ENCODE measurements at places on chromosomes 6 and 20. TPM values are rescaled to one million over a fixed set of nuclear protein-coding genes. Genes with fewer than 3 reads are reported as not detected.
A peak's percentile ranks its signal among the peaks of the same experiment; 100 is the strongest.

DNA sequence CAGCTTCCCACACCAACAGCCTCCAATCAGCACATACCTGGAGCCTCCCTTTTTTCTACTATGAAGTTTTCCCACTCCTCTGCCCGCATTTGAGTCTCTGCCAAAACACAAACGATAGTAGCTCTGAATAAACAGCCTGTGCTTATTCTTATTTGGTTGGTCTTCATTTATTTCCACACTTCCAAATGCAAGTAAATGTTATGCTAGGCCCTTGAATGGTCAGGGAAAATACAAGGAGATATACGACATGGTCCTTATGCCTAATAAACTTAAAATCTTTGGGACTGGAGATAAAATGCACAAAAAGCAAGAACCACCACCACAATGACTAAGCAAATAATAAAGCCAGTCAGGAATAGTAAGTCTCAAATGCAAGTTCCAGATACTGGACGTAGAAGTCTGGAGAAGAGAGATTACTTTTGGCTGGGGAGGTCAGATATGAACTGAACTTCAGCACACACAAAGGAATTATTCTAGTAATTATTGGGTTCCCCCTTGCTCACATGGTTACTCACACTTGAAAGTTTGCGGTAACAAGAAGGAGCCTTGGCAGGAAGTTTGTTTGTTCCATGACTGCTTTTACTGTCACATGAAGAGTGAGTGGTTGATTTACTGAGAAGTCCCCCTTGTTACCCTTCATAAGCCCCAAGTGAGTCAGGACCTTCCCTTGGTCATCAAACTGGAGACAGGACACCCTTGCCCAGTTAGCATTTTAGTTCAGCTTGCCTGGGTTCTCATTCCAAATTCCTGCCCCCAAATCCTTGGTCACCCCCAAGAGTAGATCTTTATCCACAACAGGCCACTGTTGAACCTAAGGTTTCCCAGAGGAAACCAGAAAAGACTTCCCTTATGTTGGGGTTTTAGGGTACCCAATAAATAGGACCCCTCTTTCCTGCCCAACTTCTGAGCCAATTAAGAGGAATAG lies 511.2 kb upstream of the JARID2 start:
- peaks cover 15% of the 10 kb centered on the region for H3K36me3 ChIP-seq
- peak overlapping the region; percentile 56 for H3K4me3 ChIP-seq
- DNase-seq = peak; percentile 67
- no peaks in the 10 kb centered on the region for H3K27me3 ChIP-seq

The RARS2 gene
- 17.4 TPM for total RNA-seq

The NUDT3 gene
- 15.2 TPM for total RNA-seq

DNA sequence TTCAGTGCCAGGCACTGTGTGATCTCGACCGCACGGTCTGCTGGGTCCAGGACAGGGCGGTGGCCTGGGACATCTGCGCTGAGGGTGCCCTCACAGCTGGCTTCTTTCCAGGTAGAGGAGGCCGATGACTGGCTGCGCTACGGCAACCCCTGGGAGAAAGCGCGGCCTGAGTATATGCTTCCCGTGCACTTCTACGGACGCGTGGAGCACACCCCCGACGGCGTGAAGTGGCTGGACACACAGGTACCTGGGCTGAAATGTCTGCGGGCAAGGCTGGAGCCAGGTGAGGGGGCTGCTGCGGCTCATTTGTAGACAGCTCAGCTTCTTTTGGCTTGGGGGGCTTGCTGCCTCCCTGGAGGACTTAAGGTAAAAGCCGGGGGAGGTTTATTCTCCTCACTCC lies 26.6 kb downstream of the PYGB start:
- no peak overlapping the region for H3K4me3 ChIP-seq
- H3K27ac ChIP-seq = no peak overlapping the region
- H3K36me3 ChIP-seq = peaks cover 26% of the 10 kb centered on the region
- no peaks in the 10 kb centered on the region for H3K27me3 ChIP-seq

GRCh38 chr6:37860226-37860839 lies 40.8 kb downstream of the ZFAND3 start:
- peak; percentile 24 for DNase-seq
- H3K27me3 ChIP-seq = no peaks in the 10 kb centered on the region
- H3K4me1 ChIP-seq = peaks cover 62% of the 10 kb centered on the region
- no peak overlapping the region for H3K4me3 ChIP-seq
- no peak overlapping the region for H3K27ac ChIP-seq

- no peak for DNase-seq
- H3K4me1 ChIP-seq = no peaks in the 10 kb centered on the region
- H3K4me3 ChIP-seq = no peak overlapping the region
- no peak overlapping the region for H3K27ac ChIP-seq
- no peaks in the 10 kb centered on the region for H3K36me3 ChIP-seq
- H3K27me3 ChIP-seq = peaks cover 1% of the 10 kb centered on the region
Observed at GRCh38 chr6:133396233-133396983, 155.3 kb downstream of the EYA4 start.

The PTPRK gene
- 8.9 TPM for total RNA-seq

DNA sequence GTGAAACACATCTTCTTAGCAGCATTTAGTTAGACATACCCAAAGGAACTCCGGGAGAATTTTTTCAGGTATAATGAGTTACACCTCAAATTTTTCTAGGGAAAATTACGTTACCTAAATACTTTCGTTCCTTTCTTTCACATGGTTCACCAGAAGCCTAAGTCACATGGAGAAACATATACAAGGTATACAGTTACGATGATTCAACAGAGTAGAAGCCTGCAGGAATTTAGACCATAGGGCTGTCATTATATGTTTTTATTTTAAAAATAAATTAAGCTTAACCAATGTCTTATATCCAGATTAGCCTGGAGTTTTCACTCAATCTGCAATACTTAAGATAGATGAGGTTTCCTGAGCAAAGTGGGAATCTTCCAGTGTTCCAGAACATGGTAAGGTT lies 549.5 kb upstream of the JARID2 start:
- no peaks in the 10 kb centered on the region for H3K36me3 ChIP-seq
- peaks cover 4% of the 10 kb centered on the region for H3K27me3 ChIP-seq
- H3K4me3 ChIP-seq = no peak overlapping the region
- DNase-seq = no peak
- no peak overlapping the region for H3K27ac ChIP-seq

DNA sequence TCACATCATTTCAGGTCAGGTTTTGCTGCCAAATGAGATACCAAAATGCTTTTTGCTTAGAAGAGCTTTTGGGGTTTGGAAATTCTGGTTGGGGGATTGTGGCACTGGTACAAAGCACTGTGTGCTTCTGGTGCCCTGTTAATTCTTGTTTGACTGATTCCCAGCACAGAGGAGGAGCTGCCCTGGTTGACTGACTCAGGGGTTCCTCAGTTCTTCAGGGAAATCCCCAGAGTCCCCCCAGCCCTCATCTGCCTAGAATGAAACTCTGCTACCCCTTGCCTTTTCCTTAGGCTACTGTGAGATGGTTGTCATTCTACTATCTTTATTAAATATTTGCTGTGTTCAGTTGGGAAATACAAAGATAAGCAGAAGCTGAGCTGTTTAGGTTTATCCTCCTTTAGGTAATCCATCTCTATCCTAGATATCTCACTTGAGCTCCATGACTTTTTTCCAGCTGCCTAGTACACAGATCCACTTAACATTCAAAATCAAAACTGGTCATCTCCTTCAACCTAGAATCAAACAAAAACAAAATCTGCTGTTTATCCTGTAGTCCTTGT lies 24.9 kb upstream of the TSPYL1 start:
- peaks cover 2% of the 10 kb centered on the region for H3K4me1 ChIP-seq
- no peaks in the 10 kb centered on the region for H3K36me3 ChIP-seq
- no peak for DNase-seq
- no peak overlapping the region for H3K27ac ChIP-seq
- H3K27me3 ChIP-seq = no peaks in the 10 kb centered on the region

DNA sequence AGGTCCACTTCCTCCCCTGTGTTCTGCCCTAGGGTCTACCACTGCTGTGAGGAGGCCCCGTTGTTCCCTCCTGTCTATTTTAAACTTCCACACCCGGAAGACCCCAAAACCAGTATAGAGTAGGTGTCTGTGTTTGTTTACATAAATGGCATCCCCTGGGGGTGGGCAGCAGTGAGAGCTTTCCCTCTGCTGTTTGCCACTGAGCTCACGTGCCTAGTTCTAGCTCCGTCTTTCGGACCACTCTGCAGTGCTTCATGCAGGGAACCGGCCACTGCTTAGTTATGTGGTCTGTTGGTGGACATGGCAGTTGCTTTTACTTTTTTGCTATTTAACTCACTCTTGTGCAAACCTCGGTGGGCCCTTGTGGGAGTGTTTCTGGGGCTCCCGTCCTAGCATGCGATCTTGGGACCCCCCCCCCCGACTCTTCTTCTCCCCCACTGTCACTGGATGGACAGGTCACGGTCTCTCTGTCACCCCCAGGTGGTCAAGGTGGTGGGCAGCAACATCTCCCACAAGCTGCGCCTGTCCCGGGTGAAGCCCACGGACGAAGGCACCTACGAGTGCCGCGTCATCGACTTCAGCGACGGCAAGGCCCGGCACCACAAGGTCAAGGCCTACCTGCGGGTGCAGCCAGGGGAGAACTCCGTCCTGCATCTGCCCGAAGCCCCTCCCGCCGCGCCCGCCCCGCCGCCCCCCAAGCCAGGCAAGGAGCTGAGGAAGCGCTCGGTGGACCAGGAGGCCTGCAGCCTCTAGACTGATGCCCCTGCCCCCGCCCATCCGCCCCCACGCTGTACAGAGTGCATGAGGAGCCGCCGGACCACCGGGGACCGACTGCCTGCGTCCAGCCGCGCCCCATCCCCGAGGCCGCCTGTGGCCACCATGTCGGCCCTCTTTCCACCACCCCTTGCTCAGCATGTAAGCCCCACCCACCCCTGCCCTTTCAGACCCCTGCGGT lies 40.9 kb downstream of the VSTM2L start:
- H3K4me1 ChIP-seq = no peaks in the 10 kb centered on the region
- H3K27ac ChIP-seq = no peak overlapping the region
- H3K27me3 ChIP-seq = no peaks in the 10 kb centered on the region
- DNase-seq = no peak
- no peak overlapping the region for H3K4me3 ChIP-seq
- H3K36me3 ChIP-seq = no peaks in the 10 kb centered on the region

DNA sequence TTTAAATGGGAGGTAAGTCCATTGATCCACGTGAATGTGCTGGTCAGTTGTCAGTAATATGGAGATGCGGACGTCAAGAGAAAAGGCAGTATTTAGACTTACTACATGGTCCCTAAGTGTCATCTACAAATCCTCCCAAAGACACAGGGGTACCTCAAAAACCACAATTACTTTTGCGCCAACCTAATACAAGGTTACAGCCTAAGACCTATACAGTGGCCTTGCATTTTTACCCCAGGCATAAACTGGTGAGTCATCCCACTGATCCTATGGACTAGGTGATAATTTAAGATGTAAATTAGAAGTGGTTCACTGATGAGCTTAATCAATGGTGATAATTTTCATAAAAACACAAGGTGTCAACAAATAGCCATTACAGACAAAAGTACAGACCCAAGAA lies 141.0 kb downstream of the NFATC2 start:
- H3K36me3 ChIP-seq = peaks cover 87% of the 10 kb centered on the region
- no peaks in the 10 kb centered on the region for H3K27me3 ChIP-seq
- DNase-seq = no peak
- peak overlapping the region; percentile 99 for H3K27ac ChIP-seq
- H3K4me3 ChIP-seq = peak overlapping the region; percentile 49

DNA sequence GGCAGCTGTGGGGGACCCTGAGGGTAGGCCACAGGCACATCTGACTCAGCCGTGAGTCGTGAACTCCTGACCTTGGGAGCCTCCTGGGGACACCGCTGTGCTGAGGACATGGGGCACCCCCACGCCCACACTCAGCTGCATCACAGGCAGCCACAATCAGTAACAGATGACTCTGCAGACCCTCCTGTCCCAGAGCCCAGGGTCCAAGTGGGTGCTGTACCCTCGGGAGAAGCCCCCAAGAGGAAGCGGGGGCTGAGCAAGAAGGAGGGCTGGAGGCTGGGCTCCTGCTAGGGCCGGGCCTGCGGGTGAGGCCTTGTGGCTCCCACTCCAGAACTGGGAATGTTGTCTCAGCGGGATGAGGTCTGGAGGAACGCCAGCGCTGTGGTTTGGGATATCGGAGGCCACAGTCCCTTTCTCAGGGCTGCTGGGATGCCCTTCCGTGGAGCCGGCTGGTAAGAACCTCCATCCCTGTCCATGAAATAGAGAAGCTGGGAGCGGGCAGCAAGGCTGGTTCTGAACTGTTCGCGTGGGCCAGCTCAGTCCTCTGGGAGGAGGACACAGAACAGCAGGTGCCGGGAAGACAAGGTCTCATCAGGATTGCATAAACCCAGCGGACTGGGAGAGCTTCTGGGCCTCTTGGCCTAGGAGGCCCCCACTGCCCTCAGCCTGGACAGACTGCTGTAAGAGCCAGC lies 3.1 kb upstream of the LAMA5 start:
- peak; percentile 87 for DNase-seq
- peaks cover 22% of the 10 kb centered on the region for H3K27me3 ChIP-seq
- H3K36me3 ChIP-seq = no peaks in the 10 kb centered on the region
- no peak overlapping the region for H3K4me3 ChIP-seq

DNA sequence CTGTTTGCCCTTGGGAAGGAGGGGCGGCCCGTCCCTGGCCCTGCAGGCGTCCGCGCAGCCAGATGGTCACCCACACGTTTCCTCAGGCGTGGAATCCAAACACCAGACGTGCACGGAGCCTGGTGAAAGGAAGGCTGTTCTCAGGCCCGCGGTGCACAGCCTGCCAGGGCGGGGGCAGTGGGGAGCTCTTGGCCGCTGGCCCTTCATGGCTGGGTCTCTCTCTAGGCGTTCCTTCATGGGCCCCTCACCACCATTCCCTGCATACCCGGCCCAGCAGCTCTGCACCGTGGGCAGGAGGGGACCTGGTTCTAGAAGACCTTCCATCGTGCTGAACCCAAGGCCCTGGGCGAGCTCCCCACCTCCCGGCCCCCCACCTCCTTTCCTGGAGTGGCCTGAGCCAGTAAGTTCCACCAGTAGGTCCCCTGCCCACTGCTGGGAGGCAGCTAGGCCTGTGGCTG lies 30.4 kb upstream of the SMOC2 start:
- DNase-seq = no peak
- H3K4me3 ChIP-seq = no peak overlapping the region
- no peaks in the 10 kb centered on the region for H3K4me1 ChIP-seq
- no peaks in the 10 kb centered on the region for H3K27me3 ChIP-seq
- H3K27ac ChIP-seq = no peak overlapping the region
- no peaks in the 10 kb centered on the region for H3K36me3 ChIP-seq

The ENPP5 gene
- 0.40 TPM for total RNA-seq

All from activated CD8-positive, alpha-beta T cell treated with anti-CD3 and anti-CD28 coated beads for 36 hours (primary cell).